ENCODE measurements at places on chromosomes 11 and 22.
A peak's percentile ranks its signal among the peaks of the same experiment; 100 is the strongest.

GRCh38 chr11:4025967-4026324 is 68.7 kb upstream of the RRM1 start:
- peak; percentile 72 for DNase-seq

DNA sequence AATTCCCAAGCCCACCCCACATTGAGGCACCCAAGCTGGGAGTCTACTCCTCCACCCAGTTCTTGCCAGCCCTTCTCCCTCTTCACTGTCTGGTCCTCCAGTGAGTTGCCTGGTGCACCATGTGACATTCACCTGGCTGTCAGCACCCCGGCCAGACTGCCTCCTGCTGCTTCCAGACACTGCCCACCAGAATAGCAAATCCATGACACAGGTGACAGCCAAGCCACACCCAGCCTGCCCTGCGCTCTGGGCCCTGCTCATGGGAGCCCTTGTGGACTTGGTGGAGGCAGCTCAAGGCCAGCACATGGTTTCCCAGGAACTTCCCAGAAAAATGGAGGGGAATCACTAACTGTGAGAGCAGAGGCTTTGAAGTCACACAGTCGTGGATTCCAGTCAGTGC is 96.3 kb upstream of the CSNK2A3 start:
- DNase-seq: no peak

GRCh38 chr11:87659807-87660206 is 515.4 kb downstream of the RAB38 start:
- DNase-seq: no peak

- DNase-seq: no peak
Measured at GRCh38 chr11:74642912-74643311, 50.5 kb downstream of the POLD3 start.

DNA sequence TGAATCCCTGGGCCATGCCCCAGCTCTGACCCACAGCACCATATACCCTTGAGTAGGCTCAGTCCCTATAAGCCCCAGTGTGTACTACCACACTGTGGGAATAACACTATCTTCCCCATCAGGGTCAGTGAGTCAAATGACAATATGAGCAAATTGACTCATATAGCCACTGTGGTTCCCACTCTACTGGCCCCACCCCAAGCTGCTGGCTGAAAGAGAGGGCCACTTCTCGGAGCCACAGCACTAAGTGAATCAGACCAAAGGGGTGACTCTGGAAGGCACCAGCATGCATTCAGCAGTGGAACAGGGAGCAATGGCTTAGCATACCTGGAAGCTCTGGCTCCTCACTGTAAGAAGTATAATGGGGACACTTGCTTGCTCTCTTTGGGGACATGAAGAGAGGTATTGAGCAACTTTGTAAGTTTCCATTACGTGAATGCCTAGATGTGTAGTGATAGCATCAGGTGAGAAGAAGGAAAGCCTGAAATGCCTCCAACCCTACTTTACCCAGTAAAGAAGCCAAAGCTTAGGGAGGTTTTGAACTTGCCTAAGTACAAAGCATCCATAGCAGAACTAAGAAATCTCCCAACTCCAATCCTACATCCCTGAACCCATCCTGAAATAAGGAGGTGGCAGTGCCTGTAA is 13.5 kb downstream of the CD59 start:
- no peak for DNase-seq

DNA sequence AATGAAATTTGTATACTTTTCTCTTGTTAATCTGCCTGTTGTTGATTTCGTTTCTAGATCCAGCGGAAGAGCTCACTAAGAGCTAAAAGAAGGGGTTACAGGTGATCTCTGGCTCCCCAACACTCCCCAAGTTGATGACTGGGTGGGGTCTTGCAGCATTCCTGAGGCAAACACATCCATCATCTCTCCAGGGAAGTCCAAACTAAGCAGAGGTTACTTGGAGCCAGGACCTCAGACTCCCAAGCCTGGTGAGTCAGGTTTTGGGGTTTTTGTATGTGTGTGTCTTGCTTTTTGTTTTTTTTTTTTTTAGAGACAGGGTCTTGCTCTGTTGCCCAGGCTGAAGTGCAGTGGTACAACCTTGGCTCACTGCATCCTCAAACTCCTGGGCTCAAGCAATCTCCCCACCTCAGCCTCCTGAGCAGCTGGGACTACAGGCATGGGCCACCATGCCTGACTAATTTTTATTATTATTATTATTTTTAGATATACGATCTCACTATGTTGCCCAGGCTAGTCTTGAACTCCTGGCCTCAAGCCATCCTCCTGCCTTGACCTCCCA is 11.5 kb upstream of the RPS3 start:
- DNase-seq: no peak

DNA sequence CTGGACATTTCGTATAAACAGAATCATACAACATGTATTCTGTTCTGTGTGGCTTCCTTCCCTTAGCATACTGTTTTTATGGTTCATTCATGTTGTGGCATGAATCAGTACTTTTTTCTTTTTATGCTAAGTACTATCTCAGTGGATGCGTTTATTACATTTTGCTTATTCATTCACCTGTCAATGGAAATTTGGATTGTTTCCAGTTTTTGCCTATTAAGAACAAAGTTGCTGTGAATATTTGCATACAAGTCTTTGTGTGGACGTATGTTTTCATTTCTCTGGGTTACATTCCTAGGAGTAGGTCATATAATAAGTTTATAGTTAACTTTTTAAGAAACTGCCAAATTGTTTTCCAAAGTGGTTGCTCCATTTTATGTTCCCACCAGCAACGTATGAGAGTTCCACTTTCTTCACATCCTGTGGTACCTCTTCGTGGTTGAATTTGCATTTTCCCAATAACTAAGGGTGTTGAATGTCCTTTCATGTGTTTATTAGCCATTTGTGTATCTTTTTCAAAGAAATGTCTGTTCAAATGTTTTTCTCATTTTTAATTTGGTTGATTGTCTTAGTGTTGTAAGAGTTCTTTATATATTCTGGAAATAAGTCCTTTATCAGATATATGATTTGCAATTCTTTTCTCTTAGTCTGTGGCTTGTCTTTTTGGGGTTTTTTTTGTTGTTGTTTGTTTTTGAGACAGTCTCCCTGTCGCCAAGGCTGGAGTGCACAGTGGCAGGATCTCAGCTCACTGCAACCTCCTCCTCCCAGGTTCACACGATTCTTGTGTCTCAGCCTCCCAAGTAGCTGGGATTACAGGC is 46.0 kb upstream of the MICAL2 start:
- DNase-seq: no peak

- no peak for DNase-seq
Measured at GRCh38 chr11:125591649-125592304, 875 bp upstream of the STT3A start.

DNA sequence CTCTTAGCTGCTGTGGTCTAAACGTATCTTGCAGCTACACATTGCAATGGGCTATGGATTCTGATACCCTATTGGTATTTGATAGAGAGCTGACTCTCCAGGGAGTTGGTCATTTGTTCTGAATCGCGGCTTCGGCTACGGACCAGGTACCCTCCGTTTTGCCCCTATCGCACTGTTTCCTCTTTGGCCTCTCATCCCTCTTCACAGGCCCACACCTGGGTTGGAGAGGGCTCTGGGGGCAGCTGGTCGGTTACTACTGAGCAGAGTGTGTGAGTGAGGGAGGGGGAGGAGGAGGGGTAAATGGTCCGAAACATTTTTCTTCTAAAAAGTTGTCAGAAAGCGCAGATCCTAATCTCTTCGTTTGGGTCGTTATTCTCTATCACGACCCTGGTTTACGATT is 48.8 kb upstream of the HSD17B12 start:
- DNase-seq: no peak

Measured in cerebellar cortex (tissue), 1 donor.